T-helper 9 cell (primary cell): ENCODE measurements at places on chromosomes 16 and 17.
A peak's percentile ranks its signal among the peaks of the same experiment; 100 is the strongest.

GRCh38 chr17:1931844-1932579 lies 93.1 kb downstream of the RTN4RL1 start:
- DNase-seq, result no peak

DNA sequence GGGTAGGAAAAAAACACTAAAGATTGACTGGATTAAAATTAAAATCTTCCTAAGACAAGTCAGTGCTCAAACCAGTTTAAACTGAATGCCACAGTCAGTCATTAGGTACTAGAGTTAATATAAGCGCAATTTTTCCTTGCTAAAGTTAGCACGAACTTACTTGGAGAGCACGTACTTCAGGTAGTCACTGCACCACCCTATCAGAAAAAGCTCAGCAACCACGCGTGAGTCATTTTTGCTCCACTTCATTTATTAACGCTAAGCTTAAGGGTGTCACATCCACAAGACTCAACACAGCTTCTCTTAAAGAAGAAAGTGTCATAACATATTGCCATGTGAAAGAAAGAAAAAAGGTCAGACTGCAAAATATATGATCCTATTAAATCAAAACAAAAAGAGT lies 53.1 kb downstream of the TEX2 start:
- no peak for DNase-seq

GRCh38 chr16:17306745-17307144 lies 164.0 kb downstream of the XYLT1 start:
- no peak for DNase-seq

DNA sequence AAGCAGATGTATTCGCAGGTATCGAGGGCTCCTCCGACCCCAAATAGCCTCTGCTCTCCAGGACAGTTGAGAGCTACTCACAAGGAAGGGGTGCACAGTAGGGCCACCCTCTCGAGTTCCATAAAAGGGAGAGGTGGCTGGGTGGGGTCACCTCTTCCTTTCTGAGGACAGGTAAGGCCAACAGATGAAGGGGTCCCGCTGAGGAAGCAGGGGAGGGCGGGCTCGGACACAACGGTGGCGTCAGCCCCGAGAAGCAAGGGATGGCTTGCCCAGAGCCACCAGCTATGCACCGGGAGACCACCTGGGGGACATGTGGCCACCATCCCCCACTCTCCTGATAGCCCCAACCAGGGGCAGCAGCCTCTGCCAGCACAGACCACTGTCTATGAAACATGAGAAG lies 15.1 kb upstream of the CYTH1 start:
- DNase-seq, result no peak

GRCh38 chr16:87044829-87045228 lies 272.4 kb downstream of the C16orf95 start:
- no peak for DNase-seq

DNA sequence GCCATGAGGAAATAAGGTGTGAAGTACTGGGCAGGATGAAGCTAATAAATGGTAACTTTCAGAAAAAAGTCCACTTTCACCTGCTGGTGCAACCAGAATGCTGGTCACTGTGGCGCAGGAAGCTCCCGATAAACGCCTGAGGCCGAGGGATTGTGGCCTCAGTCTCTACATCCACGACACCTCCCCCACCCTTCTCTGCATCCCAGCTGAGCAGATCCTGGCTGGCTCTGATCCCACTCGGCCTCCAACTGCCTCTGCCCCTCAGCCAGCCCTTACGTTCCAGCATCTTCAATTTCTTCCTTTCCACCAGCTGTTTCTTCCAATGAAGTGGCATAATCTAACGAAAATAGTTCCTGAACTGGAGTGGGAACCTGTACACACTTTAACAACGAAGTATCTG lies 49.5 kb downstream of the COX4I1 start:
- no peak for DNase-seq

DNA sequence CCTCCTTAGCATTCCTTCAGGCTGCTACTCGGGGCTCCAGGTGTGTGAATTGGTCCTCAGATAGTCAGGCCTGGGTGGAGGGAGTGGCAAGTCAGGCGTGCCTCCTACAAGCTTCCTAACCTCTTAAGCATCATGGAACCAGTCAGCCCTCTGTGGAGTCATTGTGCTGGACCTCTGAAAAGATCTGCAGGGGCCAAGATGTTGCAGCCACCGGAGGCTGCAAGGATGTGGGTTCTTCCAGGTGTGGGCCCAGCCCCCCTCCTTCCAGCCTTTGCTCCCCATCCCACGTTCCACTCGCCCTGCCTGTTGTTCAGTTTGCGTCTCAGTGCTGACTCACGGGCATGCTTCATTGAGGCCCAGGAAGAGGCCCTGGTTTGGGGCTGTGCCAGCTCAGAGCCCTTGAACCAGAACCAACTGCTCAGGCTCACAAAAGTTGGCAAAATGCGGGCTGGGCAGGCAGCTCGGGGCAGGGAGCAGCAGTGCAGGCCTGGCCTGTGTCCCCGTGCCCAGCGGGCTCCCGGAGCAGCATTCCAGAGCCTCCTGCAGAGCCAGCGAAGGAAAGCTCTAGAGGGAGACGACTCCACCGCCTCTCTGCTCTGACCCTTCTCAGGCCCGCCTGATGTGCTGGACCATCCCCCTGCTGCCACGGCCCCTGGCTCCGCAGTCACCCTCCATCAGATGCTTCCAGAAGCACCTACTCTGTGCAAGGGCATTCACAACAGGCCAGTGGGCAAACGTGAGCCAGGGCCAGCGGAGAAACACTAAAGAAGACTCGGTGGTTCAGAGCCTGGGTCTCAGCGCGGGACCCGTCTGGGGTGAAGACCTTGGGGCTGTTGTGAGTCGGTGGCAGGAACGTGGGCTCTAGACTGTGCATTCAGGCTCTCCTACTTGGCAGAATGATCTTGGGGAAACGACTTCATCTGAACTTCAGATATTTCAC lies 7.5 kb downstream of the LDHD start:
- DNase-seq, result peak; percentile 63

DNA sequence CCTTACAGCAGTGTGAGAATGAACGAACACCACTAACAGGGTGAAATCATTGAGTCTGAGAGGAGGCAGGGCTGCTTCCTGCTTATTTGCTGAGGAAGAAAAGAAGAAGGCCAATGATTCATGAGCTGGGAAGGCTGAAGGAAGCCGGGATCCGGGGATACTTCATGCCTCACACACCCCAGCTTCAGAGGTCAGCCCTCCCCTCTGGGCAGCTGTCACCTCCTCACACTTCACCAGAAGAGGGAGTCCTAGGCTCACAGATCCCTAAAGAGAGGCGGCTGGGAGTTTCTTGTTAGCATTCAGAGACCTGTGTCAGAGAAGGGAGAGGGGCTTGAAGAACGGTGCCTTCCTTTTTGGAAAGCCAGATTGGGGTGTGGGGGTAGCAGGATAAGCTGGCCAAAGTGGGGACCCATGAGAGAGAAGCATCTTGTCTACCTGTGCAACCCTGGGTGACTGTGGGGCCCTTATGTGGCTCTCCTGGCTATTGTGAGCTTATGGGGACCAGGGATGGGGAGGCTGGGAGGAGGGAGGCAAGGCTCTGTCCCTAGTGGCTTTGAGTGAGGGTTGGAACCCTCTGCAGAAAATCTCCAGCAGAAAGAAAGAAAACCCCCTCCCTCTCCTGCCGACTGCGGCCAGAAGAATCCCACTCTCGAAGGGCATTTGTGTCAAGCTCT lies 94.6 kb downstream of the RGS9 start:
- DNase-seq, result peak; percentile 11

DNA sequence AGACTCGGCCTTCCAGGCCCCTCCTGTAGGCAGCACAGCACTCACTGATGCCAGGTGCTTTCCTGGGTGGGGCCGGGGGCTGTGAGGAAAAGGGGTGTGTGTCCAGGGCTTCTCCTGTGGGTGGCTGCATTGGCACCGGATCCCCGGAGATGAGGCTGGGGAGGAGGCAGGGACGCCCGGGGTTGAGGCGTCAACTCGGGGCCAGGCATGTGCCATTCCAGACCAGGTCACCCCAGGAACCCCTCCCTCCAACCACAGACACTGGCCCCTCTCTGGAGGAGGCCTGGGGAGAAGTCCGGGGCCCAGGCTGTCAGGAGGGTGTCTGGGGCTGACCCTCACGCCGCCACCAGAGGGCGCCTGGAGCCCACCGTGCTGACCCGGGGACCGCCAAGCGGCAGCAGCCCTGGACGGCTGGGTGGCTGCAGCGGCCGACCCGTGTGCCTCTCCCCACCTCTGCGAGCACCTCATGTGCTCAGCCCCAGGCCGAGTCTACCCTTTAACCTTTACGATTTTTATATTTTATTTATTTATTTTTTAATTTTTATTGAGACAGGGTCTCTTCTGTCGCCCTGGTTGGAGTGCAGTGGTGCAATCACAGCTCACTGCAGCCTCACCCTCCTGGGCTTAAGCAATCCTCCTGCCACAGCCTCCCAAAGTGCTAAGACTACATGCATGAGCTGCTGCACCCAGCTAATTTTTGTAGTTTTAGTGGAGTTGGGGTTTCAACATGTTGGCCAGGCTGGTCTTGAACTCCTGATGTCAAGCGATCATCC lies 3.2 kb upstream of the METRN start:
- DNase-seq, result peak; percentile 82

DNA sequence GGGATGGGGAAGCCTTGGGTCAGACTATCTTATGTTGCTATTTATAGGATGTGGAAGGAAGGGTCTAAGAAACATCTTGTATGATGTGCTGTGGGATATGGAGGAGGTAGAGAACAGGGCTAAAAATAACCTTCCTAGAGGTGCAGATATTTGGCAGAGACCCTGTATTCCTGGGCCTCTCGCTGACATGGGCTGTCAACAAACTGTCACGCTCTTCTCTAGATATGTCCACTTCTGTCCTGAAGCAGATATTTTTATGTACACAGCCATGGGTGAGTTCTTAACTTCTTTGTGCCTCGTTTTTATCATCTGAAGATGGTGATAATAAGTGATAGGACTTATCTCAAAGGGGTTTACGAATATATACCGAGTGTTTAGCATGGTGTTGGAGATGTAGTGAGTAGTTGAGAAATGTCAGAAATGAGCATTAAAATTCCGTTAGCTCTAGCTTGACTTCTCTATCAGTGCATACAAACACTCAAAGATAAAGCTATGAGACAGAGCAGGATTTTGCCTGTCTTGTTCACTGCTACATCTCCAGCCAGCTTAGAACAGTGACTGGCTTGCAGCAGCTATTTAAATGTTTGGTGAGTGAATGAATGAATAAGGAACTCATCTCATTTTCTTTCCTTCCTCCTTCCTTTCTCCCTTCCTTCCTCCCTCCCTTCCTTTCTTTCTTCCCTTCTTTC lies 2.9 kb upstream of the AQP8 start:
- DNase-seq, result no peak

- no peak for DNase-seq
These were observed 62.1 kb downstream of the PRKCA start for GRCh38 chr17:66364508-66364907.

DNA sequence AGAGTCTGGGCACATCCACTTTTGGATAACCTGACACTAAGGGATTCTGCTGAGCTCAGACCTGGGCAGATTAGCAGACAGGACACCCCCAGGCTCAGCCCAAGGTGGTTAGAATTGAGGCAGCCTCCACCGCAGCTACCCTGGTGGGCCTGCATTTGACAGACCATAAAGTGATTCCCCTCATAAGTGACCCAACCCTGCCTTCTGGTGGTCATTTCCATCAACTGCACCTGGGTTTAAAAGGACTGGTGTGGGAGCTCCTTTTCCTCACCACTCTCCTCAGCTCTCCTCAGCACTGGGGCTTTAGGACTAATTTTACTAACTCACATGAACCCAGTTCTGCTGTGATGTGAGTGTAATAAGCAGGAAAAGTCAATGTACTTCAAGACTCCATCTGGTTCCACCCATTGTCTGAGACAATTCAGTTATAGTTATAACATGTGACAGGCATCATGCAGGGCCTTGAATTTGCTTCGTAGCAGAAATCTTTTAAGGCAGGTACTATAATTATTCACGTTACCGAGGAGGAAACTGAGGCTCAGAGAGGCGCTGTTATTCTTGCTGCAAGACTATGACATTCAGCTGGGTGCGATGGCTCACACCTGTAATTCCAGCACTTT lies 42.5 kb downstream of the MYH3 start:
- DNase-seq, result no peak

DNA sequence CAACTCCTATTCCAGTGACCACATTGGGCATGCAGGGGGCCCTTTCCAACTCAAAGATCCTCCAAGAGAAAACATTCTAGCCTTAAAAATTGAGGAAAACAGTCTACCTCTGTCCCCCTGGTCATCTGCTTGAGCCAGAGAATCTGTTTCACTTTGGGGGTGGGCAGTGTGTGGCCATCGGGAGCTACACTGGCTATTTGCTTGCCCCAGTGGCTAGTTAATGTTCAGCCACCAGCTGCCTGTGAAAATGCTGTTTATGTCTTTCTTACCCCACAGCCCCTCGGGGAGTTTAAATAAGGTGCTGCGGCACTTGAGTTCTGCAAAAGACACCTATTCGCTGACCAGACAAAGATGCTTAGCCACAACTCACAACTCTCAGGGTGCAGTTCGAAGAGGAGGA lies 43.4 kb downstream of the GNAO1 start:
- DNase-seq, result no peak

DNA sequence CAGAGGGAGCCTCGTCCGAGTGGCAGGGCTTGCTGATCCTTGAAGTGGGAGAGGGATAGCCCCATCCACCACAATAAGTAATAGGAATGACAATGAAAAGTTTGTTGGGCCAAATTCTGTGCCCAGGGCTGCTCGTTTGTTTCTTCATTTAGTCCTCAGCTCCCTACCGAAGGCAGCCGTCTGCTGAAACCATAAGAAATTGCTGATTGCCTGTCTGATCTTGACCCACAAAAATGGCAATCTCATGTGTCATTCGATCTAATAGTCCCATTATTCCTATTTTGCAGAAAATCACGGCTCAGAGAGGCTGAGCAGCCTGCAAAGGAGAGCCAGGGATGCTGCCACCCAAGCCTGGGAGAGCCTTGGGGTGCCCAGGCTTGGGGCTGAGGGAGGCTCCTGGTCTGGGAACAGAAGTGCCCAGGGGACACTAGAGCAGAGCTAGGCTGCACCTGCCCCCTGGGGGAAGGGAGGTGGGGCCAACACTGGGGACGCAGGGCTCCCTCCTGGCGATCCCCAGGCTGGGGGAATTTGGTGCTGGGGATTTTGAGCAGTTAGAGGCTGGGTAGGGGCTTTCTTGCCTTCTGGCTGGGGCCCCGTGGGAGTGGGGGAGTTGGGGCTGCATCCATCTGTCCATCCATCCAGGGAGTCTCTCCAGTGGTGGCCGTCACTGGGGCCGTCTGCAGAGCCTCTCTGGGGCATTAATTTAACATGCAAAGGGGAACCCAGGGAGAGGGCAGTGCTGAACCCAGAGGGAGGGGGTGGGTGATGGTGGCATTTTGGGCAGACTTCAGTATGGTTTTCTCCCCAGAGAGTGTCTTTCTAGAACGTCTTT lies 53.5 kb downstream of the SOCS1 start:
- no peak for DNase-seq
